ENCODE measurements at places on chromosomes 4 and X.

DNA sequence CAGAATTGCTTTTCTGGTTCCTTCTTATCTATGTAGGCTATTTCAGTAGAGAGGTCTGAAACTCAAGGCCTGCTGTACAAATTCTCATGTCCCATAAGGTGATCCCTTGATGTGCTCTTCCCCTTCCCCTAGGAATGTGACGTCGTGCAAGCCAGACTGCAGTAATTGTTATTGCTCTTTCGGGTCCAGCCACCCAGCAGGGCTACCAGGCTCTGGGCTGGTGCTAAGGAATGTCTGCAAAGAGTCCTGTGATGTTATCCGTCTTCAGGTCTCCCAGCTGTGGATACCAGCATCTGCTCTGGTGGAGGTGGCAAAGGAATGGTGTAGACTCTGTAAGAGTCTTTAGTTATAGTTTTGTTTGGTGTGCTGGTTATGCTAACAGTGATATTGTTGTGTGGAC is 378.7 kb downstream of the C4orf33 start:
- no peak for DNase-seq

GRCh38 chr4:87391576-87392054 is 627 bp upstream of the HSD17B11 start:
- DNase-seq: no peak

- DNase-seq: no peak
Observed at GRCh38 chrX:2385224-2385623, 115.6 kb downstream of the DHRSX start.

- DNase-seq: no peak
Observed at GRCh38 chr4:106355193-106355592, 13.4 kb downstream of the GIMD1 start.

DNA sequence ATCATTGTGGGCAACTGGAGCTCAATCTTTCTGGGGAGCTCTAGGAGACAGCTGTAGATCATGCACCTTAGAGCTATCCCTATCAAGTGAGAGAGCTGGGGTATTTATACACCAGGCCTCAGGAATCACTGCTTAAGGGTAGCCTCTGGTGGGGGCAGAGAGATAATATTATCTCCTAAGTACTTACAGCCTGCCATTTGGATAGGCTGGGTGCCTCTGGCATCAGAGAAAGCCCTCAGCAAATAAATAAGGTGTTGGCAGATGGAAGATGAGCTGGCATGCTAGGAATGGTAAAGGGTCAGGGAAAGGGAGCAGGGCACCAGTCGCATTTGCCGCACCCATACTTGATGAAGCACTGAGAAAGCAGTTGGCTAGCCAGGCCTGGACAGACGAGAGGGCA is 75.9 kb downstream of the HCCS start:
- DNase-seq: no peak

DNA sequence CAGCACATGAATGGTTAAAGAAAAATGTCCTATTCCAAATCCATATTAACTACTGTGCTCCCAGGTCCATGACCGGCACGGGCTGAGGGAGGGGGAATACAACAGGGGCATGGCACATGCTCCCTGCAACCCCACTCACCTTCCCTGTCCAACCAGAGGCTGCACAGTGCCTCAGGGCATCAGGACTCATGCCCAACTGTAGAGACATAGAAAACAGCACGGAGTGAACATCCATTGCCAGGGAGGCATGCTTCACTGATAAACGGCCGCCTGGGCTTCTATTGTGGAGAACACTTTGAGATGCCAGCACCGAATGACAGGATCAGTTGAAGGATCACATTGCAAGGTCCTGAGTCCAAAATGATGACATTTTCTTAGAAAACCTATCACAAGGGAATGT is 140.6 kb downstream of the STK32B start:
- DNase-seq: no peak

GRCh38 chr4:67460574-67460973 is 84.7 kb downstream of the CENPC start:
- no peak for DNase-seq

Data from stimulated activated CD8-positive, alpha-beta memory T cell treated with anti-CD3 and anti-CD28 coated beads, Interleukin-7, amount 100 ng/mL, for 24 hours (primary cell).